ENCODE measurements at places on chromosomes 11 and 22. TPM values are rescaled to one million over a fixed set of nuclear protein-coding genes. Genes with fewer than 3 reads are reported as not detected.

The DEFB131B gene
- not detected for total RNA-seq

The CADM1 gene
- 0.56 TPM for total RNA-seq

The JHY gene
- 0.47 TPM for total RNA-seq

The KDM2A gene
- 58.5 TPM for total RNA-seq

The TMEM223 gene
- total RNA-seq, result 10.7 TPM

The HORMAD2 gene
- not detected for total RNA-seq

The APOL4 gene
- 2.4 TPM for total RNA-seq

The ISX gene
- not detected for total RNA-seq
